ENCODE measurements at places on chromosomes 12 and 14.

GRCh38 chr12:67077617-67078016 is 191.5 kb upstream of the CAND1 start:
- DNase-seq = no peak

DNA sequence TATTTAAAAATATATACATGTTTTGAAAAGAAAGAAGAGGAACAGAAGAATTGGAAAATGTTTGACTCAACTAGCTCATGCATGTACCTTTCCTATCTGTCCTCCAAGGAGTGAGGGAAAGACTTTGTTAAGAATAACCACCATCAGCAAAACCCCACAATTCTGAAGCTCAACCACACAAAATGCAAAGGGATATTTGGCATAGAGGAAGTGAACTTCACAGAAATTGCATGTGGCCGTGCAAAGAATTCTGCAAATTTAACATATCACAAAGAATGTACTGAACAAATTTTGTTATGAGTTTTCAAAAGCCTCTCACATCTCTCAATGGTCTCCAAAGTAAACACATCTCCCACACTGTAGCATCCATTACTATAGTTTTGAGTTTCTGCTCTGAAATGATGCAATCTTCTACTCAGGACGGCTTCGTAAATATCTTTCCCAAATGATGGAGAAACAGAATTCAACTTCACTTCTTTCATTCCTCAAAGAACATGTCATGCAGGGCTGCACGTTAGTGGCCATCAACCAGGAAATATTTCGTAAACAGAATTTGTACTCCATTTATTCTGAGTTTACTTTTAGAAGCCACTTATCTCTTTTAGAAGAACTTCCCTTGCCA is 17.6 kb downstream of the DUSP6 start:
- no peak for DNase-seq

GRCh38 chr12:117738233-117738632 is 230.6 kb downstream of the KSR2 start:
- DNase-seq = no peak

DNA sequence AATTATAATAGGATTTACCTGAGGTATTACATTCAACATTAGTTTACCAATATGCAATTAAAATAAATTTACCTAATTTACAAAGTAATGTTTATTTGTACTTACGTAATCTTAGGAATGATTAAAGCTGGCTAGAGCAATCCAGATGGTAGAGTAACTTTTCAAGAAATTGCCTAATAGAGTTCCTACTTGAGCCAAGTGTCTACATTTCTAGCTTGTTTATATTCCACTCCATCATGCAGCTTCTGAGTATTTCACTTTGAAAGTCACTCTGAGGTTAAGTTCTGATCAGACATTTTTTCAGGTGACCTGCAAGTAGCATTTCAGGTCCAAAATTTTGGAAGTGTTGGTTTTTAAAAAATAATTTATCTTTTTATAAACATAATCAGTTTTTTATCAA is 1080.7 kb downstream of the TRHDE start:
- no peak for DNase-seq

DNA sequence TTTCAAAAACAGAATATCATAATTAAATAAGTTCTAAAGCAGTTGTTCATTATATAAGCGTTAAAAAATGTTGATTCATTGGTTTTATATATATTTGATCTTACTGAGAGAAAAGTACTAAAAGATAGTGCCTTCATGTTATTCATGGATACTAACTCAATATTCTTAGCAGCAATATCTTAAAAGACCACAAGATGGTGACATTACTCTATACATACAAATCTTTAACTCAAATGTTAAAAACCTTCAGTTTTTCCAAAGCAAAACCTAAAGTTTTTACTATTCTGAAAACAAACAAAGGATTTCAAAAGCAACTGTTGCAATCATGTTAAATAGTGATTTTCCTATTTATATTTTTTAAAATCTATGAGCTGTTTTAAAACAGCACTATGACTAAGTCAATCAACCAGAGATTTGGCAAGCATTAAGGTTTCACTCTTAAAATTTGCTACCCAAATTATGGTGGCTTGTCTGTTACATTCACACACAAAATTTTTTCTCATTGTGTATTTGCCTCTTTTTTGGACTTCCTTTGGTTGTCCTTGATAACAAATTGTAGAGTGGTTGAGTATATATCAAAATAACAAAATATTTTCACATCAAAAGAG is 50.1 kb upstream of the RERGL start:
- DNase-seq = no peak

Data from mesenteric fat pad (tissue), 1 donor.